Amniotic epithelial cell (primary cell): ENCODE measurements at places on chromosomes 16 and 17.

DNA sequence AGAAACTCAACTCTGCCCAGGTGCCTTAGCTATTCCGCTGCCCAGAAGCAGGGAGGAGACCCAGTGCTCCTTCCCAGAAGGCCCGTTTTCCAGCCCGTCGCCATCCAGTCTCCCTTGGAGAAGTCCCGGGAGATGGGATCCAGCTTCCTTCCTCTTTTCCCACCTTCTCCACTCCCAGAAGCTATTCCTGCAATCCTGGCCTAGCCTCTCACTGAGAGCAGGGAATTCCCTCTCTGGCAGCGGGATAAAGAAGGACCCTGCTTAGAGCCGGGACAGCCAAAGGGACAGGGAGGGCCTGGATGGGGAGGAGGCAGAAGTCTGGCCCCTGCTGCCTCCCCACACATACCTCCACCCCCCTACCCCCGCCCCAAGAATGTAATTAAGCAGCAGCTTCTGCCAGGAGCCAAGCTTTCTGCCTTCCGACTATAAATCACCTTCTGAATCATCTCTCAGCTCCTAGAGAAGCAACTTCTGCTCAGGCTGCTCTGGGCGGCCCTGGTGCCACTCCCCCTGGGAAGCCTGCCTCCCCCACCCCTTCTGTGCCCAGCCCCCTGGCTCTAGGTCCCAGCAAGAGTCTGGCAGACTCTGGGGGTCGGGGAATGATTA is 6.4 kb downstream of the WNT3 start:
- peak; percentile 86 for DNase-seq

DNA sequence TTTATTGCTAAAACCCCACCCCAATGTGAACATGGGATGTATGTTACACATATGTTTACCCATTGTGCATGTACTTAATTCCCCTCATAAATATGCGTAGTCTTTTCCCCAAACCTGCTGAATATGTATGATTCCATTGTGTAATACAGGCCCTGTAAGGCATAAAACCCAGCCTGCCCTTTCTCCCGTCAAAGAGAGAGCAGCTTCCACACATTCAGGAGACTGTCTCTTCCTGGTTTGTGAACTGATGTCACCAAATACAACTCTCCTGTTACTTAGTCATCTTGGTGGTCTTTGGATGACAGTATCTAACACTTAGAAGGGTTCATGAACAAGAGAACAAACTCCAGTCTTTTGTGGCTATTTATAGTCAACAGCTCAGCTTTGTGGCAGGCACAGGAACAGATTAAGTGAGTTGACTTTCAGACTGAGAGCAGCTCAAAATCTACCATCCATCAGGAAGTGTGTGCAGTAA is 24.7 kb upstream of the TMC7 start:
- DNase-seq, result no peak

- peak; percentile 100 for DNase-seq
These were observed 5.2 kb upstream of the UNK start for GRCh38 chr17:75779250-75779986.

- peak; percentile 96 for DNase-seq
These were observed 40.8 kb downstream of the YPEL2 start for GRCh38 chr17:59372138-59372751.
